H7 (cell line): ENCODE measurements at places on chromosomes 1 and 21.

- DNase-seq, result no peak
These were observed 277.4 kb downstream of the ZNF648 start for GRCh38 chr1:181784039-181784683.

DNA sequence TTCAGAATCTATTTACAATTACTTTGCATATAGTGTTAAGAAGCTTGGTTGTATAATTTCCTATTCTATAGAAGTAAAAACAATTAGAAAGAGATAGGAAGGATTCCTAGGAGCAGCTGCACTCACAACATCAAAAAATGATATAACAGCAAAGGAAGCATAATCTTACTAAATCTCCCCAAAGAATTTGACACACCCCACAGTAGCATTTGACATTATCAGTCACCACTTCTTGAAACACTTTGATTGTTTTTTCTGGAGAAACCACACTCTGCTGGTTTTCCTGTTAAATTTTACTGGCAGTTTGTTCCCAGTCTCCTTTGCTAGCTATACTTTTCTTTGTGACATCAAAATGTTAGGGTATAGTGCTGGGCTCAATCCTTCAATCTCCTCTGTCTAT, 100.8 kb upstream of the KIAA1614 start:
- no peak for DNase-seq

GRCh38 chr1:55244476-55245099, 29.4 kb upstream of the USP24 start:
- DNase-seq, result no peak

- peak; percentile 74 for DNase-seq
These were observed 44.5 kb downstream of the SLC22A15 start for GRCh38 chr1:116020668-116021272.

DNA sequence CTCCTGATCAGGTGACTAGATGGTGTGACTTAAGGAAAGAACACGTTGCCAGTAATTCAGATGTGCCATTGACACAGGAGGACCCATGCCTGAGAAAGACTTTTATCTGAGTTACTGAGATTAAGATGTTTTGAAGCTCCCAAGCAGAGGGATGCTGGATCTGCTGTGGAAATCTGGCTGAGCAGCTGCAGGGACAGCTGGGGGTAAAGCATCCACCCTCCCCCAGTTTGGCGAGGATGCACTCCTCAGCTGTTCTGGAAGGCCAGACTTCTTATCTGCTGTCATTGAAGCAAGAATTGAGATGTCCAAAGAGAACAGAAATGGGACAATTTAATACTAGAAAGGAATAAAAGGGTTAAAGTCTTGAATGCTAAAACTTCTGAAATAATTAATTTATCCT, 25.7 kb downstream of the TTC3 start:
- DNase-seq, result no peak

- DNase-seq, result peak; percentile 91
These were observed at the start of gene PIK3CD for GRCh38 chr1:9651565-9652378. PIK3CD (plus strand) TSS chr1:9651731; CDS start chr1:9710456, 58,725 bp downstream.

DNA sequence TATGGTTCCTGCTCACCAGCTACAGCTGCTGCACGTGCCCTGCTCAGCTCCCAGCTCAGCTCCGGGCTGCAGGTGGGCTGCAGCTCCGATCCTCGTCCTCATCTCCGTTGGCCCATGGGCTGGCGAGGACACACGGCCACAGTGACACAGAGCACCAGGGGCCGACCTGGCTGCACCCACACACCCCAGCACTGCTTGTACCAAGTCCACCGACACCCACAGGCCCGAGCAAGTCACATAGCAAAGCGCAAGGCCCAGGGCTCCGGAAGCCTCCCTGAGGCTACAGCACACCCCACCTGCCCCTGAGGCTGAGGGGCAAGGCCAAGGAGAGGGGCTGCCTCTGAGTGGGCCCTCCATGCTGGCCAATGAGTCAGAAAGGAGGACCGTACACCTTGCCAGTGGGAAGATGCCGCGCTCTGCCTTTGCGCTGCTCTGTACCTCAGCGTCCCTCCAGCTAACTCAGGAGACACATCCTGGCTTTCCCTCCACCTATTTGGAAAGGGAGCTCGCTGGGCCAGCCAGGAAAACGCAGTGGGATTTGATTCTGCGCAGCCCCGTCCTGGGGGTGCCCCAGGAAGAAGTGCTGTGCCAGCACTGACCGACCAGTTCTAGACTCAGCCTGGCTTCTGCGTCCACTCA, 124.8 kb downstream of the SIK1 start:
- no peak for DNase-seq

DNA sequence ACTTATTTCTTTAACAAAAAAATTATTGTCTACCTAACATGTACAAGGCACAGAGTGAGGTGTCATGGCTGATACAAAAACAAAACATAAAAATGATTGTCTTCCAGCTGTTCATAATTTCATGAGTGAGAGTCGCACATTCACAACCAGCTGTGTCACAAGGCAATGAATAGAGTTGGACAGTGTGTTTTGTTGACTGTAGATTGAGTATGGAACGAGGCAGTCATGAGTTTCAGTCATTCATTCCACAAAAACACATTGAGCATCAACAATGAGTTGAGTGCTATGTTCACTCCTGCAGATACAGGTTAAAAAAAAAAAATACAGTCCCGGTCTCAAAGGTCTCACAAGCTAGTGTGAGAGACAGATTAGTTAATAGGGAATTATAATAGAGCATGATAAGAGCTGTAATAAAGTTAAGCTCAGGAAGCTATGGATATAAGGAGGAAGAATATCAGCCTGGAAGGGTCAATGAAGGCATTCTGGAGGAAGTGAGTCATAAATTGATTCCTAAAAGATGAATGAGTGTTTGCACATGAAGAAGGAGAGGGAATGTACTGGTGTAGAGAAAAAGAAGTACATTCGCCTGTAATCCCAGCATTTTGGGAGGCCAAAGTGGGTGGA, 47.8 kb upstream of the ARHGAP29 start:
- DNase-seq, result no peak

DNA sequence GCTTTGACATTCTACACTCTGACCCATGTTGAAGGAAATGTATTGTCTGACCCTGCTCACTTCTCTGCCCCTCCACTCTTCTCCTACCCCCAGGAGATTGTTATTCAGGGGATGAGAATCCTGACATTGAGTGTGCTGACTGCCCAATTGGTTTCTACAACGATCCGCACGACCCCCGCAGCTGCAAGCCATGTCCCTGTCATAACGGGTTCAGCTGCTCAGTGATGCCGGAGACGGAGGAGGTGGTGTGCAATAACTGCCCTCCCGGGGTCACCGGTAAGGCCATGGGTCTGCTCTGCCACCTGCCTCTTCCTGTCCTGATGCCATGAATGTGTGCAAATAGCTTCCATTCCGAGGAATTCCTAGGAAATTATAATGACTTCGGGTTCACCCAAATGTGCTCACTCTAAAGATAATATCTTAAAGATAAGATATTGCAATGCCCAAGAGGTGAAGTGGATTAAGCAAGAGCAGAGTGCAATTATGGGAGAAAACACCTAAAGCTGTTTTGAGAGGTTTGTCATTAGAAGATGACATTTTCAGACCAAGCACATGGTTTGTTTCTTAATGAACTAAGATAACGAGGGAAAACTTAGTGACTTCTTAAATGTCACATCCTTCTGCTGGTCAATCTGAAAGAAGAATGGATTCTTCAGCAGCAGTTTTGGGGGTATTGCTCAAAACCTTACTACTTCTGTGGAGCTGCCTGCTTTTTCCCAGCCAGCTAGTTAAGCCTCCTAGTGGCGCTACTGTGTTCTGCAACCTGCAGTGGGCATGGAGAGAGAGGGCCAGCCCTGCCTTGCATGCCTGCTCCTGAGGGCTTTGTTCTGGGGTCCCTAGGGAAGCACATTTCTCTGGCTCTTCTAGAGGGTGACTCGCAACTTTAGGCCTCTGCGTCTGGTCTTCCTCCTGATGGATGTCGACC, 41.6 kb downstream of the LAMC2 start:
- peak; percentile 65 for DNase-seq

- no peak for DNase-seq
These were observed 39.7 kb downstream of the DNTTIP2 start for GRCh38 chr1:93839307-93839706.

GRCh38 chr21:43882952-43883545, 18.0 kb downstream of the AGPAT3 start:
- DNase-seq, result no peak

GRCh38 chr1:225677350-225678124, 24.6 kb upstream of the ENAH start:
- DNase-seq, result peak; percentile 87

DNA sequence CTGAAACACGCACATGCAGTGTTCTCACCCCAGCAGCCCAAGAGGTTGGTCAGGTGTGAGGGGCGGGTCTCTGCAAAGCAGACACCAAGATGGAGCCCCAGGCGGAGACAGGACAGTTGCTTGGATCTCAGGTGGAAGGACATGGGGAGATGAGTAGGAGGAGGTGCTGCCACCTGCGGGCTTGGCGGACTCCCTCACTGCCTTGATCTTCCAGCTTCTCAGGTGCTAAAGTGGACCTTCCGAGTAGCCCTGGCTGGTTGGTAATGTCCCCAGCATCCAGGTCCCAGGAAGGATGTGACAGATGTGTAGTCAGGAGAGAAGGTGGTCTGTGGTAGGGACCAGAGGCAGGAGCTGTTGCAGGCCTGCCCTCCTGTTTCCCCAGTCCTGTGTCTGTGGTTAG, 114.1 kb downstream of the AJAP1 start:
- no peak for DNase-seq

- no peak for DNase-seq
These were observed 6.2 kb downstream of the EDN2 start for GRCh38 chr1:41478118-41478748.

DNA sequence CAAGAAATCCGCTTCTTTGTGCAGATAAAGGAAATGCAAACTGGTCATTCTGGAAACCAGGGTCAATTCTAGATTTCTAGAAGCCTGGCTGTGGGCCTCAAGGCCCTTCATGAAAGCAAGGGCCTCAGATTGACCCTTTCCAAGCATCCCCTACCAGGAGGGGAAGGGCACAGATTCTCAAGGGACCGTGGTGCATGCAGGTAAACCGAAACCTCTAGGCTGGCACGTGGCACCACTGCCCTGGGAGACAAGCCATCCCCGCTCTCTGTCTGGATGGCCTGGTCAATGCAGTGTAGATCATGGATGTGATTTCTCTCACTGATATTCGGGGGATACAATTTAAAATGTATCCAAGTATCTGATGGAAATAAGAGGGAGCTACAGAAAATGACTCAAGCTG, 69.4 kb downstream of the TOMM20 start:
- DNase-seq, result peak; percentile 11

DNA sequence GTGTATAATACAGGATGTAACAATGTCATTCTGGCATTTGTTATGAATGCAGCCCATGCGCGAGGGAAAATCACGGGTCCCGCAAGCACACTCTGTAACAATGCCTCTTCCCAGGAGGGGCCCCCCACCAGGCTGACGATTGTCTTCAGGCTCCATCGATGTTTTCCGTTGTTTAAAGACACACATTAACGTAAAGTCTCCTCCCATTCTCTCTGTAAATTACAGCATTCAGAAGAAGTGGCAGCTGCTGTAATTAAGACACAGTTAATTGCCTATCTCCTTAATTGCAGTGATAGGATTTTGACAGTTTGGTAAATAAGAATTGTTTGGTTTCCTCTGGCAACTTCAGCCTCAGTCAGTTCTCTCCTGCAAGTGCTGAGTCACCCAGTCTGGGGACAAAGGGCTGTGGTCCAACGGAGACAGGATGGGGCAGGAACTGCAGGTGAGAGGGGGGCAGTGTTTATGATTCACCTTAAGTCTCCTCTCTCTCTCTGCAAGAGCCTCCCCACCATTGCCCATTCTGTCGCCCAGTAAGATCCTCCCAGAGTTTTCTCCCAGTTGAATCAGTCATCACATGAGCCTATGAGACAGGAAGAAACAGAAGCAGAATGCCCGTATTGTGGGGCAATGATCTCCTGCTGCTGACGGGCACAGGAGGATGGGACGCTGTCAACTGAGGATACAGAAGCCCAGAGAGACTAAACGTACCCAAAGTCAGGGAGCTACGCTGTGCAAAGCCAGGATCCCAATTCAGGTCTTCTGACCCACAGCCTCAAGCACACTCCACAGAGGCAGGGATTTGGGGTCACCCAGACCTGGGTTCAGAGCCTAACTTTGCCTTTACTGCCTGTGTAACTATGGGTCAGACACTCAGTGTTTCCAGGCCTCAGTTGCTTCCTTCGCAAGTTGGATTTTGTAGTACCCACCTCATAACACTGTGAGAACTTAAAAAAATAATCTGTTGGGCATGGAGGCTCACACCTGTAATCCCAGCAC, 110.0 kb downstream of the ADSS2 start:
- DNase-seq, result peak; percentile 70

DNA sequence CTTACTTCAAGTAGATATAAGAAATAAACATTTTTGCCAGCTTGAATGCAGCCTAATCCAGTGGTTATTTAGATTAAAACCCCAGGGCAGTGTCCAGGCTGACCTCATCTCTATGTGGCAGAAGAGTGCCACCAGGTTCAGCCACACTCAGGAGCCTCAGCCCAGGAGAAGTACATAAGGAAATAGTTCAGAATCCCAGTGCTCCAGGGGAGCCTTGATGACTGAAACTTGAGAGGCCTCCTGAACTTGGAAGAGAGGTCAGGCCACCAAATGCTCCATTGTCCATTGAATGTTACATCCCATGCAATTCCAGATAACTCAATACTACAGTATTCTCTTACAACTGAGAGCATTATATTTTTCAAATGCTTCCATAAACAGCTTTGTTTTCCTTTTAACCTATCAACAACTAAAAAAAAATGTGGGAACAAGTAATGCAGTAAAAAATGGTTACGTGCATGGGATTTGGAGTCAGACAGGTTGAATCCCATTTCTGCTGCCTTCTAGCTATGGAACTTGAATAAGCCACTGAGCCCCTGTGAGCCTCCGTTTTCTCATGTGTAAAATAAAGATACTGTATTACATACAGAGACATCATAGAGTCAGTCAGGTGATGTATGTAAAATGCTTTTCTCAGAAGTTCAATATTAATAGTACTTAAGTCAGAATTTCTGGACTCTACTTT, 248.0 kb downstream of the PLPP3 start:
- DNase-seq, result no peak

DNA sequence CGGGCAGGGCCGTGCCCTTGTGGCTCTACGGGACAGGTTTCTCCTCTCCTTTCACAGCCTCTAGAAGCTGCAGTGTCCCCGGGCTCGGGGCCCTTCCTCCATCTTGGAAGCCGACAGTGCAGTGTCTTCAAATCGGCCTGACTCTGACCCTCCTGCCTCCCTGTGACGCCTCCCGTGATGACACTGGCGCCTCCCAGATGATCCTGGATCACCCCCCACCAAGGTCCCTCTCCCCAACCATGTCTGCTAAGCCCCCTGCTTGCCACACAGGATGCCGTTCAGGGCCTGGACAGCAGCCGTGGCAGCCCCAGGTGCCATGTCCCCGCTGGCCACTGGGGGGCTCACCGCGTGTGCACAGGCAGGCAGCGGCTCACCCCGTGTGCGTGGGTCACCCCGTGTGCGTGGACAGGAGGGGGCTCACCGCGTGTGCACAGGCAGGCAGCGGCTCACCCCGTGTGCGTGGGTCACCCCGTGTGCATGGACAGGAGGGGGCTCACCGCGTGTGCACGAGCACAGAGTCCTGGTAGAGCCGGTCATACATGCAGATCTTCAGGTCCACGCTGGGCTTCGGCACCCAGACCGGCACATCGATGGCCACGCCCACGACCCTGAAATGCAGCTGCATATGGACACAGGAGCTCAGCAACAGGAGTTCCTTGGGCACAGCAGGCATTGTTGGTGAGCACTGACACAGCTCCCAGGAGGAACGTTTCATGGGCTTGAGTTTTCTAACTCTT, 24.9 kb upstream of the TMEM52 start:
- peak; percentile 95 for DNase-seq

- DNase-seq, result no peak
These were observed 2.4 kb downstream of the CCN1 start for GRCh38 chr1:85582687-85583591.
